ENCODE measurements at places on chromosomes 7 and 10.

GRCh38 chr7:54015251-54015650 lies 526.9 kb upstream of the VSTM2A start:
- DNase-seq = no peak

- DNase-seq = no peak
Observed at GRCh38 chr7:114943953-114944744, 22.3 kb downstream of the MDFIC start.

- DNase-seq = no peak
Observed at GRCh38 chr10:75170215-75170614, 40.4 kb upstream of the VDAC2 start.

GRCh38 chr7:43362652-43363034 lies 220.3 kb upstream of the STK17A start:
- DNase-seq = no peak

GRCh38 chr7:113371416-113372043 lies 253.2 kb upstream of the SMIM30 start:
- no peak for DNase-seq

GRCh38 chr7:47386273-47386835 lies 195.6 kb downstream of the TNS3 start:
- no peak for DNase-seq

DNA sequence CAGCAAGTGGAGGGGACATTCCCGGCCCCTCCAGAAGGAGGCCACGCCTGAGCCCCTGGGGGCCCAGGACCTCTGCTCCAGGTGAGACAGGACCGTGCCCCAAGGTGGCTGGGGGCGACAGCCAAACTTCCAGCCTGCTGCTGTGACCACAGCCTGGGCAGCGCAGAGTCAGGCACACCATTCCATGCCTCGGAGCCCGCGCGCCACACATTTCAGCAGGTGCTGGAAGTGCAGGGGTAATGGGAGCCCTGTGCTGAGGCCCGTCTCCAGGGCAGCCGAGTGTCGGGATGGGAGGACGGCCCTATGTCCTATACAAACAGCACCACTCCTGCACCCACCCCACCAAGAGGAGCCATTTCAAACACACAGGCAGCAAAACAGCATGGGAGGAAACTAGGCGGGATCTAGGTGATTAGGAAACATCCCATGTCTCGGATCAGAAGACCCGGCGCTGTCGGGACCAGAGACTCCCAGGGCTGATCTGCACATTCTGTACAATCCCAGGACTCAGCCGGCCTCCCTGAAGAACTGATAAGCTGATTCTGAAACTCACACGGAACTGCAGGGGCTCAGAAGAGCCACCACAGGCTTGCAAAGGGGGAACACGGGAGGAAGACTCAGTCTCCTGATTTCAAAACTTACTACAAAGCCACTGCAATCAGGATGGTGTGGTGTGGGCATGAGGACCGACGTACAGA lies 272.3 kb downstream of the ELFN1 start:
- peak; percentile 35 for DNase-seq

- DNase-seq = no peak
Observed at GRCh38 chr7:48471196-48471595, 299.9 kb downstream of the ABCA13 start.

DNA sequence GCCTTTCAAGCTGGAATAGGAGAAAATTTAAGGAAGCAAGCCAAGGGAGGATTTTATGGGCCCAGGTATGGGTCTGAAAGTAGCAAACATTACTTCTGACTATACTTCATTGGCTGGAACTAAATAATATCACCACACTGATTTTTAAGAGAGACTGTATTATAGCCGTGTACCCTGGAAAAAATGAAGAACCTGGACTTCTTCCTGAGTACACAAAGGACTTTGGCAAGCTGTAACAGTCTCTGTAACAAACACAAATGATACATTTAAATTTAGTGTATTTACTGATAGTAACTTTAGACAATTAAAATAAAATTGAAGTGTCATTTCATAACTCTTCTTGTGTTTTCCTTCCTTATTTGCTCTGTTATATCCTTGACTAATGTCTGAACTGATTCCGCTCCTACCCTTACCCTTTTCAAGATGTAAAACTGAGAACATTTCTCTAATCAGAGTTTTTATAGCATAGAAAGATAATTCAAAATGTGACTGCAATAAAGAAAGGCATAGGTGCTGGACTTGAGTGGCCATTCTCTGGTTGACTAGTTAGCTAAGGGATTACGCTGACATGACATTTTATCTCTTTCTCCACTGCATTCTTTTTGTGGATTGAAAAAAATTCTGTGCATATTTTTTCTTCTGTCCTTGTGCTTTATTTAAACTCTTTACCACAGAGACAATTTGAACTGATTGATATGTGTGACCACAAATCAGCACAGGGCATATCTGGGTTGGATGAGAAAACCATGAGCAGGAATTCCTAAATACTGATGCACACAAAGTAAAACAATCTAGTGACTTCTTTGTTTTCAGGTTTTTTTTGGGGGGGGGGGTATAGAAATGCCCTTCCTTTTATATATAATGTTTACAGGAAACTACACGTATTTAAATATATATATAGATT lies 349.7 kb downstream of the MDFIC start:
- no peak for DNase-seq

DNA sequence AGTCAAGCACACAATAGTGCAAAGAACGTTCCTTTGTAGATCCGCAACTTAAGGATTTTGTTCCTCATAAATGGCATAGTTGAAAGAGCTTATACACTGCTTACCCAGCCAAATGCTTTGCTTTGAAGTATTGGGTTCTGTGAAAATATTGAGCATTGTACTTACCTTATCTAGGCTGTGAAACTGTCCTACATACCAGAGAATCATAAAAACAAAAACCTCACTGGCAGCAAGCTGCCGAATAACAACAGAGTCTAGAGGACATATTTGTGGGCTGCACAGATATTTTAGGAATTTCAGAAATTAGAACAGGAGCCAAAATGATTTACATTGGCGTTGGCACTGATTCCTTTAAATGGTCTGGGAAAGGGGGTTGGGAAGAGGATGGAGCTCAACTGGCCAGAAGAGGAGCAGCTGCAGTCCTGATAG lies 174.8 kb downstream of the RTKN2 start:
- DNase-seq = no peak

Data from natural killer cell treated with Interleukin-12 subunit alpha and Interleukin-12 subunit beta and Interleukin-15 and Interleukin-18, amount 100 ng/mL, for 72 hours (primary cell).